Lung microvascular endothelial cell (primary cell): ENCODE measurements at places on chromosomes 6 and 20.

DNA sequence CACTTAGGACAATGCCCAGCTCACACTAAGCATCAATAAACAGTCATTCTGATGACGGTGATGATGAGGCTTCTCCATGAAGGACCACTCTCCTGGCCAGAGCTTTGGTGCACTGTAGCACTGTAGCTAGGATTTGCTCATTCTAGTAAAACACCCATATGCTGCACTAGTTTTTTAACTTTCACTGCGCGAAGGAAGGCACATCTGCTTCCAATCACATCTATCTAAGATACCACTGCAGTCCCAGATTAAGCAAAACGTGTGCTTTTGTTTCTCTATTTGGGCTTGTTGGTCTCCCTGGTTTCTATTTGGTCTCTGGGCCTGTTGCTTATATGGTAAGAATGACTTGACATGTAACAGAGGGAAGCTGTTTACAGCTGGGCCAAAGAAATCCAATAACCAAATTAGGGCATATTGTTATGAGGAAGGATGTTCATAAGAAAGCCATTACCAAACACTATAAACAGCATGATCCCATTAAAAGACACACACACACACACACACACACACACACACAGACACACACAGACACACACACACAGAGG is 62.4 kb downstream of the FAM229B start:
- no peak for DNase-seq

DNA sequence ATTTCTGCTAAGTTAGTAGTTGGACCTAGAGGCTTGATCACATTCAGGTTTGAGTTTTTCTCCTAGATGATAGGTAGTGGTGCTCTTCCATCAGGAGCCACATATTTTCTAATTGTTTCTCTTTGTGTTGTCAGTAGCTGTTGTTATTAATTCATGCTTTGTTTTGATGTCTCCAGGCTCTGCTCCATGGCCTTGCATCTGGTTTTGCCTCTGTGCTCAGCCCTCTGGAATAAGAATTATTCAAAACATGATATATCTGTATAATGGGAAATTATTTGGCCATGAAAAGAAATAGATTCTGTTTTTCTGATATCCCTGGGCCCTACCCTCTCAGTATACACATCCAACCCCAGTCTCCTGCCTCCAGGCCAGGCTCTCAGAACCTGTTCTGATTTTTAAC is 184.8 kb downstream of the CDC5L start:
- DNase-seq, result no peak

DNA sequence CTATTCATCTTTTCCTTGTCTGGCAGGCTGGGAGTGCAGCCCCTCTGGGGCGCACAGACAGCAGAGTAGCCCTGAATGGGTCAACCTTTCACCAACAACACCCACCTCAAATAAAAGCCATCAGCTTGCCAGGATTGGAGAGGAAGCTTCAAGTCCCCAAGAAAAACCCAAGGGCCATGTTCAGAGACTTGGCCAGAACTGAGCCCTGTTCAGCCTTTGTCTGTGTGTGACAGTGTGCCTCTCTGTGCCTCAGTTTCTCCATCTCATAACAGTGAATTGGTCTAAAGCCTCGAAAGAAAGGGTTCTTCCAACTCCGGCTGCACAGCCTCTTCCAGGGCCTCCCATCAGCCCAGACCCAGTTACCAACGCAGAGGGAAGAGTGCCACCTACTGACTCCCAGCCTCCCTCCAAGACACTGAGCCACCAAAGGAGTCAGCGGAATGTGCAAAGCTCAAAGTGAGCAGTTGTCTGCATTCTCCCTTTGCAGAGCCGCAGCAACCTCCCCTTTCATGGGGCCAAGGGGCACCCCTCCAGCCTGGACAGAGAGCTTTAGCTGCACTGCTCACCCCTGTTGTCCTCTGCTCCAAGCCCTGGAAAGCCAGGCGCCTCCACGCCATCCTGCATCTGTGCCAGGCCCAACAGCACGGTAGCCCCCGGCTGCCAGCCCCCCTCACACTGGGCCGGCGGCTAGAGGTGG is 82.7 kb upstream of the TOP1 start:
- DNase-seq, result peak; percentile 53

- DNase-seq, result peak; percentile 87
Observed at GRCh38 chr6:30102970-30103871, 9.7 kb downstream of the TRIM31 start.

DNA sequence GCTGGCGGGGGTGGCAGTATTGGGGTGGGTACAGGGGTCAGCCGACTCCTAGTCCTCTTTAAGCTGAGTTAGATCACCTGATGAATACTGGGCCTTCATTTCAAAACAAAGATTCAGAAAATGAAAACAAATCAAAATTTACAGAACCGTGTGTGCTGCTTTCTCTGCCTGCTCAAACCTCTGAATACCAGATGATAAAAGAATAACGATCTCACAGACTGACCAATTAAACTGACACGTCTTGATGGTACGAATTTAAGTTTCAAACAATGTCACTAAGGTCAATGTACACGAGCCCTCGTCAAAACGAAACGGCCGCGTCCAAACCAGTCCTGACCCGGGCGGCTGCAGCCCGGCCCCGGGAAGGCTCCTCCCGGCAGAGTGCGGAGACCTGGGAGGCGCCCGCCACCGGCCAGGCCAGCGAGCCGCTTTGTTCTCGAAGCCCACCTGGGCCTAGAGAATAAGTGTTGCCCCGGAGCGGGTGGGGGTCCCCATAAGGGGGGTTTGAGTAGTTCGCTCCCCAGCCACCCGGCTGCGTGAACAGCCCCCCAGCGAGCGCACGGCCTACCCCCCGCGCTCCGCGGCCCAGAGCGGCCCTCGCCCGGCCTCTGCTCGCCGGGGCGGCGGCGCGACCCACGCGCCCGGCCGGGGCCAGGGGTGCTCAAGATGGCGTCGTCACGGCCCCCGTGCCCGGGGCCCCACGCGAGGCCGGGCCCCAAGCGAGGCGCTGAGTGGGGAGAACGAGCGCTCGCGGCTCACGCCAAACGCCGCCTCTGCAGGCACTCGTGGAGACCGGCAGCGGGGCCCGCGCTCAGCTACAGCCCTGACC is 728 bp downstream of the PSMA7 start:
- no peak for DNase-seq

GRCh38 chr6:92589996-92590395 is 829.4 kb downstream of the EPHA7 start:
- peak; percentile 60 for DNase-seq

DNA sequence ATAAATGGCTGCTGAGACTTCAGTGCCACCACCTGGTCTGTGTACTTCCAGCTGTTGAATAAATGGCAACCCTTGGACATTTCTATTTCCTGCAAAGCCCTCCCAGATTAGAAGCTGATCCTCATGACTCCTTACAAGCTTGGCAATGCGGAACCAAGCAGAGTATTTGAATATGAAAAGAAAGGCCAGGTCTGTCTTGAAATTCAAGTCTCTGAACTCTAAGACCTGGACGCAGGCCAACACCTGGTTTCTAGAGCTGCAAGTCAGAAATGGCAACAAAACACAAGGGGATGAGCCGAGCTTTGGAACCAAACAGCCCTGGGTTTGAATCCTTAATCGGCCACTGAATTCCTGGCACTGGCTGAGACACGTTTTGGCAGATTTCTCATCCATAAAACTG is 353.4 kb downstream of the PTPRT start:
- no peak for DNase-seq

DNA sequence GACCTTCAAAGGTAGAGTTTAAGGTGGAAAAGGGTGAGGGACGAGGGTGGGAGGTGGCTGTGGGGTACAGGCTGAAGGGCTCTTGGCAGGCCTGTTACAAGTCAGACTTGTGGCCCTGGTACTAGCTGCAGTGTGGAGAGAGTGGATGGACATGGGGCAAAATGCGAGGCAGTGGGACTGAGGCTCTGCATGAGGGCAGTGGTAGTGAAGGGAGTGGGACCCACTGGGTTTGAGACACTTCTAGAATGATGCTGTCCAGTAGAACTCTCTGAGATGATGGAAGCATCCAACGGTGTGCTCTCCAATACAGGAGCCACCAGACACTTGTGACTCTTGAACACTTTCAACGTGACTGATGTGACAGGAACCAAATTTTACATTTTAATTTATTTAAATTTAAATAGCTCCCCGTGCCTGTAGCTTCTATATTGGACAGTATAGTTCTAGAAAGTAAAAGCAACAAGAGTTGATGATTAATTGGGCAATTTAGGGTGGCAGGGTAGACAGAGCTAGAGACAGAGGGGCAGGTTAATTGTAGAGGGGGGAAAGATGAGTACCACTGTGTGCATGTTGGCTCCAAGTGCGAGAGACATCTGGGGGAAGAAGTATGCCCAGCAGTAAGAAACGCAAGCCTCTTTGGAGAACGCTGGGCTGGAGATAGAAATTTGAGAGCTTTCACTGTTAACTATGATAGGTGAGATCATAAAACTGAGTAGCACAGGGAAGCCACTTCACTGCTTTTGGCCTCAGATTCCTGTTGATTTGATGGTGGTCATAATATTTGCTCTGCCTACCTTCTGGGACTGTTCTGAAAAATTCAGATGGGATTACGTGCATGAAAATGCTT is 77.5 kb downstream of the TXNDC5 start:
- no peak for DNase-seq

- DNase-seq, result peak; percentile 60
Observed at GRCh38 chr20:10558635-10559187, 115.1 kb downstream of the JAG1 start.
